ENCODE measurements at places on chromosomes 7 and 10.

DNA sequence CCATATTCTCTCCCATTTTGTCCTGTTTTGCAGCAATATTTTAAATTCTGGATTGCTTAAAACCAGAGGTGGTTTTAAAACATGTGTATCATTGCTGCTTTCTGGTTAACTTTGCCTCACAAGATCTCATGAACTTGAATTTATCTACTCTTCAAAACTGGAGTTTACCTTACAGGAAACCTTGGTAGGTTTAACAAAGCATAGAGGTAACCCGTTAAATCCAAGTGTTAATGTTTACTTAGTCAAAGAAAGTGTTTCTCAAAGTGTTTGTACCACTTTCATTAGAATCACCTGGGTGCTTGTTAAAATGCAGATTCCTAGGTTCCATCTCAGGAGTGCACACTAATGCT, 44.0 kb upstream of the VDAC2 start:
- no peak for DNase-seq

DNA sequence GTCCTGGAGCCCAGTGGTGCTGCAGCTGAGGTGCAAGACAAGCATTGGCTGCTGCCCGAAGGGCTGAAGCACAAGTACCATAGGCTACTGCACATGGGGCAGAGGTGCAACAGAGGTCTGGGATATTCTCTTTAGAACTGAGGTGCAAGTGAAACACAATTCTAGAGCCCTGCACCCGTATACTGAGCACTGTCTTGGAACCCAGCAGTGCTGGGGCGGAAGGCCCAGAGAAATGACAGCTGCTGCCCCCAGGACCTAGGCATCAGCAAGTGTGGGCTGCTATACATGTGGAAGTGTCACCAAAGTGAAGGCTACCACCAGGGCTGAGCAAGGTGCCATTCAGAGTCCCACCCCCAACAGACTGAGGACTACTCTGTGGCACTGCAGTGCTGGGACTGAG, 393.6 kb upstream of the STEAP1 start:
- DNase-seq: no peak

- DNase-seq: no peak
These were observed 41.2 kb downstream of the CHCHD3 start for GRCh38 chr7:133040674-133041073.

DNA sequence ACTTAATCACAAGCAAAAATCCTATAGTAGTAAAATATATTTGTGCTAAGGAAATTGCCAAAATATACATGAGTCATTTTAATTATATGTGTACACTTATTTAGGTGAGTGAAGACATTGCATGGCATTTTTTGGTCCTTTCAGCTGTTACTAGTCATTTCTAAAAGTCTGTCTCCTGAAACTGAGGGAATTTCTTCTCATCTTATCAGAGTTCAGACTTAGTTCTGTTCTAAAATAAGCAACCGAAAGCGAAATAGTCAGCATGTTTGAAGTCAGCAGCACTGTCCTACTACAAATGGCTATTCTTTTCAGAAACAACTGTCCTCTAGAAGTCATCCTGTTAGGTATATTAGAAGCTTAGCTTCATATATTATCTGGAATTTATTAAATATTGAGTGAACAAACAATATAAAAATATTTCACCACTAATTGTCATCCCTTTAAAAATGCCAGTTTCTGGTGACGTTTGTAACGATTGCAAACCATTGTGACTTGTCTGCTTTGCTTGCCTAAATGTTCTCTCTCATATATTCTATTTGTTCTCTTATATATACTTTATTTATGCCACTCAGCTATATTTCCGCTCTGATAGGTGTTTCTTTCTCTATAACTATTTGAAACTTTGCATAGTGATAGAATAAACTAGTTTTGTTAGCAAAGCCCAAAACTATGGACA, 227.4 kb upstream of the KAT6B start:
- no peak for DNase-seq

GRCh38 chr7:149228831-149229471, 10.5 kb upstream of the ZNF212 start:
- DNase-seq: no peak

DNA sequence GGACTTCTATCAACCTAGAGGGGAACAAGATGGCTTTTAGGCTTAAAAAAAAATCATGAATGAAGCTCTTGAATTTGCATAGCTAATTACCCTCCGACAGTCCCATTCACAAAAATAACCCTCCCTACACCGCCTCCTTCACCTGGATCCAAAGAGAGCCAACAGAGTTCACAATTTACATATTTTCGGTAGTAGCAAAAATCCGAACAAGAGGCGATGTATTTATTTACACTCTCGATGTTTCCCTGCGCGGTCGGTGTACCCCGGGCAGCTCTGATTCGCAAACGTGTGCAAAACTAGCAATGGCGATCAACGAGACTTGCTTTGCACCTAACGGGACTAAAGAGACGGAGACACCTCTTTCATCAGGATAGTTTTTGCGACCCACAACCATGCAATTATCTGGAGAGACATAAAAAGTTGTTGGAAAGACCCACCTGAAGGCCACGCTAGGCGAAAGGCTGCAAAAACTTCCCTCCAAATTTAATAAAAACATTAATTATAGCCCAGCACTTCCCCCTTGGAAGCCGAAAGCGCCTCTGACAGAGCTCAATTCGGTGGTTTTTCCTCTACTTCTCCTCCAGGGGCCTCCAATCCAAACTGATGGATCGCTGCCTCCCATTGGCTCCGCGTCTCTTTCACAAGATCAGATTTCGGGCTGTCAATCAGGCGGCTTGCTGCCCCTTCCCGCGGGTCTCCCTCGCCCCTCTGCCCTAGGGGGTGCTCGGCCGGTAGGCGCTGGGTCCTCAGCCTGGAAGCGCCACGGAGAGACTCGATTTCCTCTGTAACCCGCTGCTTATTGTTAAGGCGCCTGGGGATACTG, at the start of gene ETV1:
TSS of gene ETV1 (minus strand) at position 541 of the 823 bp plus-strand sequence. CDS start 614 bp downstream, outside the sequence.
- DNase-seq: no peak

- DNase-seq: no peak
These were observed 35.8 kb downstream of the ELFN1 start for GRCh38 chr7:1705856-1706255.

- no peak for DNase-seq
These were observed 59.5 kb downstream of the AGK start for GRCh38 chr7:141610671-141611070.

- DNase-seq: no peak
These were observed 771.2 kb downstream of the NXPH1 start for GRCh38 chr7:9204571-9204970.

DNA sequence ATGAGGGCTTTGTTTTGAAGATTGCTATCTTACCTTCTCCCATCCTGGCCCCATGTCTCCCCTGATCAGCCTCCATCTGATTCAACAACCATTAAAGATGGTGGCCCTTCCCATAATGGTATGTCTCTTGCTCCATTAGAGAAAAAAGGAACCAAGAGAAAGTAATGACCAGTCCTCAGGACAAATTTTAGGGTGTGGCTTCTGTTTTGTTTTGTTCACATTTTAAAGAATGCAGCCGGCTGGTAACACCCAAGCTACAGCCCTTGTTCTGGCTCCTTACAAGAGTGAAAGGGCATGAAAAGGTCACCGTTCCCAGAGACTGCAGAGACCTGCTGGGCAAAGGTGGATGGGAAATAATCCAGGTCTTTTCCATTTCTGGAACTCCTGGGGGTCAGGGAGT, 287.9 kb upstream of the NEBL start:
- no peak for DNase-seq

DNA sequence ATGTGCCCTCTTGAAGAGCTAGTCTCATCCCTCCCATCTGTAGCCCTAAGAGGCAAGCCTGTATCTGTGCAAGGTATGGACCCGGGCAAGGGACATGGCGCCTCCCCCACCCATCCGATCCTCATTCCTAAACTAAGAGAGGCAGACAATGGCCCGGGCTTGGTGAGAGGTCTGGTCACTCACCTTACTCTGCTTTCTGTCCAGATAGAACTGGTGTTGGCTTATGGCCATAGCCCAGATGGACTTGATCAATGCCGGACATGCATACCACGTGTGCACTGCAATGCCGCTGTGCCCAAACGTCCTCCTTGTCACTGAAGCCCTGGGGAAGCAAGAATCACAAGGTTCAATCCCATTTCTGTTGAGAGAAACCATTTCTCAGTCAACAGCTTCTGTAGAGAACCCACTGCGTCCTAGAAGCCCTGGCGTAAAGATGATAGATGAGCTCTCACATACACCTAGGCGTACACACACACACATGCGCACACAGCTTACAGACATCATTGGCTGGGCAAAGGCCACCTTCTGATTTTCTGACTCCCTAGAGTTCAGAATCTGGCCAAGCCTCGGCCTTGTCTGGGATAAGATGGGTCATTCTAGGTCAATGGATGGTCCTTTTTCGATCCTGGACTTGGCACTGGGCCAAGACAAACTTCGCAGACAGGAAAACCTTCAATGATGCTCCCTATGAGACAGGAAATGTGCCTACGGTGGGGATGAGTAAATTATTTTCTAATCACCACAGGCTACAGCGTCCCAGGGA, 114.6 kb downstream of the PRPF18 start:
- DNase-seq: no peak

DNA sequence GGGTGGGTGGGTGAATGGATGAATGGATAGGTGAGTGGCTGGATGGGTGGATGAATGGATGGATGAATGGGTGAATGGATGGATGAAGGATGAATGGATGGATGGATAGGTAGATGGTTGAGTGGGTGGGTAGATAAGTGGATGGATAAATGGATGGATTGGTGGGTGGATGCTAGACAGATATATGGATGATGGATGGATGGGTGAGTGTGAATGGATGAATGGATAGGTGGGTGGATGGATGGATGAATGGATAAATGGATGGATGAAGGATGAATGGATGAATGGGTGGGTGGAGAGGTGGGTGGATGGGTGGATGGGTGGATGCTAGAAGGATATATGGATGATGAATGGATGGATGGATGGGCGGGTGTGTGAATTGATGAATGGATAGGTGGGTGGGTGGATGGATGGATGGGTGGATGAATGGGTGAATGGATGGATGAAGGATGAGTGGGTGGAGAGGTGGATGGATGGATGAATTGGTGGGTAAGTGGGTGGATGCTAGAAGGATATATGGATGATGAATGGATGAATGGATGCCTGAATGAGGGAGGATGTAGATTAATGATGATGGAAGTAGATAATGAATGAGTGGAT, 20.4 kb downstream of the ELFN1 start:
- DNase-seq: no peak

GRCh38 chr10:688312-689120, 952 bp downstream of the DIP2C start:
- no peak for DNase-seq

DNA sequence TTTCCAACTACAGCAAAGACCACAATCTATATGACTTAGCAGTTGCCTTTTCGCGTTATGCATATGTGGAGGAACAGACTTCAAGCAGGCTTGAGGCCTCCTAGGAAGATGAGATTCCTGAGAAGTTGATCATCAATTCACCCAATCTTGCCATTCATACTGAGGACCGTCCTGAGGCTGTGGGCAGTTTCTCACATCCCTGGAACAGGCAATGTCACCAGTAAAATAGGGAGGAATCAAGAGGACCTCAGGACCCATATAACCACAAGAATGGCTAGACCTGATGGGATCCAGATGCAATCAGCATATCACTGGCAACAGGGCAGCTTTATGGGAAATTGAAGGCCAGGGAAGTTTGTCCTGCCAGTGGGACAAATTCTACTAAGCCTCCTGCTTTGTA, 17.3 kb downstream of the KDM7A start:
- no peak for DNase-seq

DNA sequence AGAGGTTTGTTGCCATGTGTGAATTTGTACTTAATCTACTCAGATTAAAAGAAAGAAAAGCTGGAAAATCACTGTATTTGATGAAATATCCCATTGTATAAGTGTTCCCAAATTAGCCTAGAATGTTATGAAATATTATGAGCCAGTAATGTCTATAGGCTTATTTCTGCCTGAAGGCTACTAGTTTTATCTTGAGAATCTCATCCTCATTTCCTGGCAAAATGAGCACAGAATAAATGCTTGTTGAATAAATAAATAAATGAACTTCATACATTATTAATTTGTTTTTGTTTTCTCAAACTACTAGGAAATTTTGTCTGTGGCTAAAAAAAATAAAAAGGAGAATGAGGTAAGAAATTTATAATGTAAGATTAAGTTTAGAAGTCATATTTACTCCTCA, 25.5 kb downstream of the HELLS start:
- no peak for DNase-seq

- no peak for DNase-seq
These were observed 182.0 kb downstream of the SEMA3E start for GRCh38 chr7:83466956-83467355.

DNA sequence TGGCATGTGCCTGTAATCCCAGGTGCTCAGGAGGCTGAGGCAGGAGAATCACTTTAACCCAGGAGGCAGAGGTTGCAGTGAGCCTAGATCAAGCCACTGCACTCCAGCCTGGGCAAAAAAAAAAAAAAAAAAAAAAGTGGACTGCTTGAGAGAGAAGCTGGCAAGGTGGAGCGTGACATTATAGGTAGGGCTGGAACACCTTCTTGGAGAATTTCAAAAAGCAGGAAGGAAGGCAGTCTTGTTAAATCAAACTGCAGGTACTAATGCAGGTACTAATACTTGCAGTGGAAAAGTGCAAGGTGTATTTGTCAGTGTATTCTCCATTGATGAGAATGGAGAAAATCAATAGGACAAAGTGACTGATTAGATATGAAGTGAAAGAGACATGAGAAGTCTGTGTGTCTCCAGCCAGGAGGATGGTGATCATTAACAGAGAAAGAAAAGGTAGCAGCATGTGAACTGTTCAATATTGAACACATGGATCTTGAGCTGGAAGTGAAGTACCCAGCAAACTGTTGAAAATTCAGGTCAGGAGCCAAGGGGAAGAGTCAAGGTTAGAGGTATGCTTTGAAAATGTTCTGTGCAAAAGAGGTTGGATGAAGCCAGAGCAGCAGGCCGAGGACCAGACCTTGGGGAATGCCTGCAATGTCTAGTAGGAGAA, 12.6 kb upstream of the SLC16A12 start:
- no peak for DNase-seq

DNA sequence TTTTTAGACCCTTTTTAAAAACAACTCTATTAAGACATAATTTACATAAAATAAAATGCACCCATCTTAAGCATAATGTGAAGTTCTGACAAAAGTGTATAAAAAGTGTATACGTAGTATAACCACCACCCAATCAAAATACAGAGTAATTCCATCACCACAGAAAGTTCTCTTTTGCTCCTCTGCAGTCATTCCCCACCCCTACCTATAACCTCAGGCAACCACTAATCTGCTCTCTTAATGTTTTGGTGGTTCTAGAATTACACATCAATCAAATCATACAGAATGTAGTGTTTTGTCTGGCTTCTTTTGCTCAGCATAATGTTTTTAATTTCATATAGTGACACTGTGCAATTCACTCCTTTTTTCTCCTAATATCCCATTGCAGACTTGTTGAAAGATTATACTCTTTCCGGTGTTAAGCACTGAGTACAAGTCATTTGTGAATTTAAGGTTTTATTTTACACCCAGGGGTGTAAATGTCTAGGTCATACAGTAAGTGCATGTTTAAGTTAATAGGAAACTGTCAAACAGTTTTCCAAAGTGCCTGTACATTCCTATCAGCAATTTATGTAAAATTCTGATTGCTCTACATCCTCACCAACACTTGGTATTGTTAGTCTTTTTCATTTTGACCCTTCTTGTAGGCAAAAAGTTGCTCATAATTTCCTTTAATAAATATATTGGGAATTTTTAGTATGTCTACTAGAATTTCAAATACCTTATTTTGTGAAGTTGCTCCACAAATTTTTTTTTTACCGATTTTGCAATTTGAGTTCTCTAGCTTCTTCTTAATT, 86.3 kb downstream of the ZFAND4 start:
- DNase-seq: no peak
